Cortex of kidney (tissue), 1 donor: ENCODE measurements at places on chromosomes 2 and 18.

GRCh38 chr2:156445296-156446220 lies 9.4 kb downstream of the GPD2 start:
- no peak for DNase-seq

DNA sequence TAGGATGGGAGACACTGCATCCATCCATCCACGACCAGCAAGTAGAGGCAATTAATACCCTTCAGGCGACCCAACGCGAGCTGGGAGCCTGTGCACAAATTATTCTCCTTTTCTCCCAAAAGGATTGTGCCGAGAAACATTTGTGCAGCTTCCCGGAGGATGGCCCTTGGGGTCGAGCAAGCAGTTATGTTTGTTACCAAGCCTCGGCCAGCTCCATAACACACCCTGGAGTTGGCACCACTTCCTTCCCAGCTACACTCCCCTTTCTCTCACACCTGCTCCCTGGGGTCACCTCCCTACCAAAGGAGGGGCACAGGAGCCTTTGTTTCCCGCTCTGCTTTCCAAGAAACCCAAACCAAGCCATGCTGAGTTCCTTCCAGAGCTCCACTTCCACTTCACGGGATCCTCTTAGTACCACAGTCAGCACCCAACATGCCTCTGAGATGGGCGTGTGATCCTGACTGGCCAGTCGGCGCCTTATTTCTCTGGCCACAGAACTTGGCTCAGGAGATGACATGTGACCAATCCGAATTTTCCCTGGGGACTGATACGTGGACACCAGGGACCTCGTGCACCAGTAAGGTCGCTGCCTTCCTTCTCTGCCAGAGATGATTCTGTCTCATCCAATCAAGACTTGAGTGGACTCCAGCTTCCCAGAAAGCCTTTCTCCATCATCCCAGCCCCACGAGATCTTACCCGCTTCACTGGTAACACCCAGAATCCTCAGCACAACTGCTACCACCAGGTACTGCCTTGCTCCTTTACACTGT lies 28.5 kb downstream of the GPR55 start:
- no peak for DNase-seq

- DNase-seq: no peak
Measured at GRCh38 chr2:189519631-189520387, 60.8 kb downstream of the SLC40A1 start.

GRCh38 chr18:39962546-39962945 lies 1992.5 kb upstream of the PIK3C3 start:
- DNase-seq: no peak

DNA sequence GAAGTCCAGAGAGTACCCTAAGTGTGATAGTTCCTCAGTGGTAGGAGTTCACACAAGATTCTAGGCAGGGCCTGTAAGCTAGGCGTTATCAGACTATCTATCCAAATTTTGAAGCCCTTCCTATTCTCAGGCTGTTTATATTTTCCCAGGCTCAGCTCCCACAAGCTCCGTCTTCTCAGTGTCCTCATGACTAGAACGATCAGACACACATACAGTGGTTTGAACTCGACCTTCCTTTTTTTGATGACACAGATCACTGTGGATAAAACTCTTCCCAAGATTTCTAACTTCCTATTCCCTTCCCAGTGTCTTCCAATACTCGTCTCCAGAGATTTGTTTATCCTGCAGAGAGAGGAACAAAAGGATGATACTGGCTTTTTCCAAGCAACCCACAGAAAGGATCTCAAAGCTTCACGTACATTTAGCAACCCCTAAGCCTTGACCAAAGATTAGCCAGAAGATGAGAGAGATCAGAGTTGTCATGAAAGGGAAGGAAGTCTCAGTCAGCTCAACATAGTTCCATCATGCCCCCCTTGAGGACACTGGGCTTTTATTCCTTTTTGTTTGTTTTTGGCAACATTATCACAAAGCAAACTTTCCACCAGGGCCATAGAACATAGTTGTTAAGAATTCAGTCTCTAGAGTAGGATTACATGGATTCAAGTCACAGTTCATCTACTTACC lies 42.3 kb upstream of the DOK6 start:
- no peak for DNase-seq

DNA sequence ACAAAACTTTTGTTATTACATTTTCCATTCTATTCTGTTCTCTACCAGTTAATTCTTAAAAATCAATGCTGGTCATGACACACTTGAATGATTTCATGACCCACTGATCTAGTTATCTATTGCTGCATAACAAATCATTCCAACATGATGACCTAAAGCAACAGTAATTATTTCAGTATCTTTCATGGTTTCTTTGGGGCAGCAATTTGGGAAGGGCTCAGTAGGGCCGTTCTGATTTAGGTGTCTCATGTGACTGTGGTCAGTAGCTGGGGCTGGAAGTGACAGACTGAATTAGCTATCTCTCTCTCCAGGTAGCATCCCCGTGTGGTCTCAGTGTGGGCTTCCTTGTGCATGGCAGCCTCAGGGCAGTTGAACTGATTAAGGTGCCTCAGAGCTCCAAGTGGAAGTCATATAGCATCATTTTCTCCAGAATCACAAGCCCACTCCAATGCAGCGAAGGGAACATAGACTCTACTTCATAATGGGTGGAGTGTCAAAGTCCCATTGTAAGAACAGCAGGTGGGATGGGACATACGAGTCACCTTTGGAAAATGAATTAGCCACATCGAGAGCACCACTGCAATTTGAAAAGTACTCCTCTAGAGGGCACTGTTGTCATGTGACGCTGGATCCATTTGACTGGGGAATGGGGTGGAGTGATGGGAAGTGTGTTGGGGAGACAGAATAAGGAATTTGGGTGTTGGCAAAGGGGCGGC lies 39.1 kb upstream of the FAM136A start:
- no peak for DNase-seq

- no peak for DNase-seq
Measured at GRCh38 chr2:172869861-172870260, 134.2 kb downstream of the RAPGEF4 start.

DNA sequence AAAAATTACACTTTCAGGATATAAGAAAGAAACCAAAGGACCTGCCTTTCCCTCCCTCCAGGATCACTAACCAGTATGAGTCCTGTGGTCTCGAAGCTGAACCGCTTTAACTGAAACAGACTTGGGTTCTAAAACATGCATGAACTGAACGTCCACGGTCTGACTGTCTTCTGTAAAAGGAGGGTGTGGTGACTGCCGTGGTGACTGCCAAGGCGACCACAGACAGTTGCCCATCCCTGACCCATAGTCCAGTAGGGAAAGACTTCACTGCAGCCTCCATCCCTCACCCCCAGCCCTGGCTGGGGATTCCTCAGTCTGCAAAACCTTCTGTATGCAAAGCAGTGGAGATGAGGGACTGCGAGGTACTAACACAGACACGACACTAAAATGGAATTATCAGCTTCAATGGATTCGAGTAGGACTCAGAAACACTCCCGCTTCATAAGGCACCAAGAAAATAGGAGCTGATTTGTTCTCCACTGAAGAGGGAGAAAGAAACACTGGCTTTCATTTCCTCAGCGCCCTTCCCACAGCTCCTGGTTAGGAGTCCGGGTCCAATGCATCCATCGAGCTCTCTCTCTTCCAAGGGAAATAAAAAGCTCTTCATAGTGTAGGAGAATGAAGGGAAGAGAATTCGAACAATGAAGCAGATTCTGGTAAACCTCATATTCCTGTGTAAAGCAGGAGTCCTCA lies 197.2 kb downstream of the HDAC4 start:
- DNase-seq: no peak
